A549 treated with Hydrocortisone at 1 μM for 4 hours (cell line): ENCODE measurements at places on chromosomes 2 and 18. TPM values are rescaled to one million over a fixed set of nuclear protein-coding genes. Genes with fewer than 3 reads are reported as not detected.

Gene SNRNP27
- total RNA-seq: 45.4 to 69.0 TPM (median 53.1 TPM) in 5 replicates

Gene GKN2
- total RNA-seq: 1.8 to 3.1 TPM (median 2.5 TPM) in 5 replicates

Gene BMP10
- not detected in 5 replicates for total RNA-seq

Gene ZNF396
- total RNA-seq: 0.66 to 0.88 TPM (median 0.78 TPM) in 5 replicates

Gene VAMP5
- total RNA-seq: 0.20 to 0.25 TPM in 2 of 5 replicates, not detected in the others

Gene NEU2
- total RNA-seq: not detected in 5 replicates

Gene CNOT9
- 39.2 to 42.4 TPM (median 40.4 TPM) in 5 replicates for total RNA-seq

Gene SP5
- not detected in 5 replicates for total RNA-seq

Gene ANKRD30BL
- total RNA-seq: not detected in 5 replicates

Gene SKOR2
- not detected in 5 replicates for total RNA-seq

Gene CXCR1
- total RNA-seq: not detected in 5 replicates

Gene WDR43
- total RNA-seq: 83.8 to 111 TPM (median 89.9 TPM) in 5 replicates

Gene LOXHD1
- total RNA-seq: not detected in 5 replicates

Gene DSC3
- total RNA-seq: 1.1 to 2.1 TPM (median 1.3 TPM) in 5 replicates

Gene GULP1
- 25.9 to 43.4 TPM (median 28.6 TPM) in 5 replicates for total RNA-seq

Gene LYG2
- 0.18 TPM in 1 of 5 replicates, not detected in the others for total RNA-seq

Gene SEPTIN10
- 30.3 to 58.1 TPM (median 40.2 TPM) in 5 replicates for total RNA-seq

Gene GALM
- 15.0 to 22.0 TPM (median 15.4 TPM) in 5 replicates for total RNA-seq

Gene CPS1
- 10.9 to 18.3 TPM (median 14.1 TPM) in 5 replicates for total RNA-seq

Gene BOLL
- total RNA-seq: not detected in 5 replicates

Gene CACNB4
- total RNA-seq: 0.09 to 0.26 TPM (median 0.15 TPM) in 5 replicates
